ENCODE measurements at places on chromosomes 1 and 21. TPM values are rescaled to one million over a fixed set of nuclear protein-coding genes. Genes with fewer than 3 reads are reported as not detected.

GRCh38 chr1:108209456-108210108 lies 9.4 kb upstream of the SLC25A24 start:
- peak; percentile 44 for DNase-seq

GRCh38 chr1:20344738-20345137 lies 54.1 kb downstream of the VWA5B1 start:
- no peak for DNase-seq

DNA sequence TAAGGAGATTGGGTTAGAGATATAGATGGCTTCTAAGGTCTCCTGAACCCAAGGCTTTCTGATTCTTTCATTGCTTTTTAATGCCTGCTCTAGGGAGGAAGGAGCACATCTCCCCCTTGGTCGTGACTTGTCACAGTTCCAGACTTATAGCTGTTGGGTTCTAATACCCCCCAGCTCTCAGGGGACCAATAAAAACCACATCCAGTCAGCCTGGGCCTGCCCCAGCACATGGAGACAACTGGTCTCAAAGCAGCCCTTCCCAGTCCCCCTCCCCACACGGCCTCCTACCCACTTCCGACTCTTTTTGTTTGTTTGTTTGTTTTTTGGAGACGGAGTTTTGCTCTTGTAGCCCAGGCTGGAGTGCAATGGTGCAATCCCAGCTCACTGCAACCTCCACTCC lies 23.3 kb downstream of the QSOX1 start:
- no peak for DNase-seq

DNA sequence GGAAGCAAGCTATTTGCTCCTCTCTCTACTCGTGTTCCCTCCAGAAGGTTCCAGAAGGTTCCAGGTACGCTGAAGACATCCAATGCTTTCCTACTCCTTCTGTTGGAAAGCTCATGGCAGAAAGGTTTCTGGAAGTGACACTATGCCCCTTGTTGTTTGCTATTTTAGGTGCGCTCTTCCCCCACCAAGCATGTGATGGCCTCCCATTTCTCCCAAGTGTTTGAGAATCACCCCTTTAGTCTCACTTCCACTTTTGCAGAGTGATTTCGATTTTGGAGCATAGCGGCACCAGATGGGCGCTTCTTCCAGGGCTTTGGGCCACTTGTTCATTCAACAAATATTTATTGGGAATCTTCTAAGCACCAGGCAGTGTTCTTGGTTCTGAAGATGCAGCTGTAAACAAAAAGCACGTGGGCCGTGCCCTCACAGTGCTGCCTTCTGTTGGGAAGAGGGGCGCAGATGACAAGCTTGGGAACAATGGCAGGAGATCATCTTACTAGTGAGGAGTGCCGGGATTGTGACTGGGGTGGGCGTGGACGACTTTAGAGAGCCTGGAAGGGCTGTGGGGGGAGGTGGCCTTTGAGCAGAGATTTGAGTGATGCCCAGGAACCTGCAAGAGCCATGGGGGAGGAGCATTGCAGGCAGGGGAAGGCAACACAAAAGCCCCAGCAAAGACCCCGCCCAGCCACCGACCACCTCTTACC lies 43.0 kb upstream of the TARDBP start:
- no peak for DNase-seq

DNA sequence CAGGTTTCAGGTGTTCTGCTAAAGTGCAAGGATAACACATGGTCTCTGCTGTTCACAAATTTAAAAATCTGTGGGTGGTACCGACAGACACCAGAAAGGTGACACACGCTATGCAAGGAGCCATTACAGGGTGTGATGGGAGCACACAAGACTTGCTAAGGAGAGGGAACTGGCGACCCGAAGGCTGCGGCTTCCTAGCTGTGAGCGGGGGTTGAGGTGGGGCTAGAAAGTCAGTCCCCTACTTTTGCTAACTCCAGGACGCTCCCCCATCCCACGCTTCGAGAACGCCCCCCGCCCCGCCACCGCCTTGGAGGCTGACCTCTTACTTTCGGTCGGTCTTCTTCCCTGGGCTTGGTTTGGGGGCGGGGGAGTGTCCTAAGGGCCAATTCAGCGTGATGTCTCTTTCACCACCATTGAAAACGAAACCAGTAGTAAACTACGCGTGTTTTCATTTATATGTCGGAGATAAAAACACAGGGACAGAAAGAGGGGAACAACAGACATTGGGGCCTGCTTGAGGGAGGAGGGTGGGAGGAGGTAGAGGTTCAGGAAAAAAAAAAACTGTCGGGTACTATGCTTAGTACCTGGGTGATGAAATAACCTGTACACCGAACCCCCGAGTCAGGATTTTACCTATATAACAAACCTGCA lies 1.1 kb downstream of the CKS1B start:
- DNase-seq: peak; percentile 81

FGR gene
- total RNA-seq: 0.51 TPM

C1orf159 gene
- total RNA-seq: 17.5 TPM

HP1BP3 gene
- total RNA-seq: 224 TPM
